Mucosa of gallbladder (tissue), 1 donor: ENCODE measurements at places on chromosomes 4 and X. TPM values are rescaled to one million over a fixed set of nuclear protein-coding genes. Genes with fewer than 3 reads are reported as not detected.

DNA sequence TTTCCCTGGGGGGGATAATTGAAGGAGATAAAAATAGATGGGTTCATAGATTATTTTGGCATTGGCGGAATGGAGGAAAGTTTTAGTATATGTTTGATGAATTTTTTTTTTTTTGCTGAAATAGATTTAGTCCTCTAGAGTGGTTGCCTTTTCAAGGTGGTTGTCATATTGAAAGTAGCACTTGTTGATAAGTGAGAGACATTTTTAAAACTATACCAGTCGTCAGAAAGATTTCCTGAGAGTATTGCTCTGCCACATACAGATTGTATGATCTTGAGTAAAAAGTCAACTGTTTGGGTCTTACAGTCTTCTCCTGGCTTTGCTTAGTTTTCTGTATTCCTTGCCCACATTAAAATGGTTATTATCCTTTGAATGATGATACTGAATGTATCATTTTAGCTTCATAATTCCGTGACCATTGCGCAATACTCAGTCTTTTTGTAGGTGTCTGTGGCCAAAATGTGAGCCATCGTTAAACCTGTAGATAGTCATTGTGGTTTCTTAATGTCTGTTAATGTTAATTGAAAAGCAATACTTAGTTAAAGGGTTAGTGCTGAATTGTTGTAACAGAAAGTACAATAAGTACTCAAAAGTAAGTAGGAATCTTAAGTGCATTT lies 7.1 kb downstream of the SMARCAD1 start:
- no peak for DNase-seq

Gene SLC9B1
- total RNA-seq = 0.81 TPM

Gene DCLK2
- total RNA-seq = 14.0 TPM

Gene UGT2A1
- total RNA-seq = not detected

GRCh38 chr4:14132301-14132700 lies 504.8 kb upstream of the BOD1L1 start:
- no peak for DNase-seq

Gene AFF2
- 36.0 TPM for total RNA-seq

Gene FLNA
- 2,367 TPM for total RNA-seq

- no peak for DNase-seq
Measured at GRCh38 chrX:47168495-47169073, 23.6 kb downstream of the RBM10 start.

GRCh38 chr4:183961795-183962194 lies 56.7 kb downstream of the STOX2 start:
- DNase-seq = no peak

DNA sequence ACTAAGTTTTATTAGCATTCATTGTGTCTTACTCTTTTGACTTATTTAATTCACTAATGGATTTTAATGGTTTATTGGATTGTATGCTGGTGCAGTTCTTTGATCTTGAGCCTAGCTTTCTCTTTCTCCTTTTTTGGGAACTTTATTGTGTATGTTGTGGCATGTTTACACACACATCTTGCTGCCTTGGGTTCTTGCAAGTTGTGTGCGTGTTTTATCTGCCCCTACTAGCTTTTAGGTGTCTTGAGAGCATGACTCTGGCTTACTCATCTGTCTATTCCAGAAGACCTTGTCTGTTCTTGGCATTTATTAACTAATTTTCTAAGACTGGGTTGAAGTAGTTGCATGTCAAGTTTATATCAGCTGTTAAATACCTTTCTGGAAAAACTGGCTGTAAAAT lies 2.7 kb downstream of the TMEM165 start:
- no peak for DNase-seq

Gene DCAF12L1
- 8.6 TPM for total RNA-seq

DNA sequence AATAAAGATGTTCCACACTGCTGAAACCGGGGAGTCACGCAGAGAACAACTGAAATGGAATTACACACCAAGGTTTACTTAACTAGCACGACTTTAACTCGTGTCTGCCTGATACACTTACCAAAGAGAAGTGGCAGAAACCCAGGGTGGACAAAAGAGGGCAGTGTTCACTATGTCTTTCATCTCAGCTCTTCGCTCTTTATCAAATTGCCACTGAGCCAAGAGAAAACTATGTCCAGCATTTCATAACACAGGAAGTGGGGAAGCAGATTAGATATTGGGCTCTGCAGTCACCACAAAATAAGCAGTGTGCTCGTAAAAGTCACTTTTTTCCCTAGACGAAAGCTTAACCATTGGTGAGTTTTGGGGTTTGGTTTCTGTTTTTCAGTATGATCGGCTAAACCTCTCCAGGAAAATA lies 155.7 kb downstream of the CHIC2 start:
- peak; percentile 48 for DNase-seq

Gene IL13RA1
- total RNA-seq = 42.2 TPM

DNA sequence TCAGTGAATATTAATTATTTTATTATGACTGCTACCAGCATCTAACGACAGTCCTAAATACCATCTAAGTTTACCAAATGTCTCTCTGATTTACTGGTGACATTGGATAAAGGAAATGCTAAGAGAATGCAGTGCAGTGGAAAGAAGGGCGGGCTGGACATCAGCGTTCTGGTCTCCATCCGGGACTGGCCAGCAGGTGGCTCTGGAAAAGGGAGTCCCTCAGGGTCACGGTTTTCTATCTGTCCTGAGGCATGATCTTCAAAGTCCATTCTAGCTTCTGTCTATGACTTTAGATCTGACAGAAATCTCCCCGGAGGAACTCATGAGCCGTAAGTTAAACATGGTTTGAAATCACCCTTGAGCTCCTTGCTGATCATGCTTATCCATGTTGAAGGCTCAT lies 3.3 kb downstream of the TRIM2 start:
- DNase-seq = peak; percentile 47

GRCh38 chr4:78870056-78870455 lies 69.2 kb downstream of the PAQR3 start:
- DNase-seq = no peak

Gene ZNF518B
- 23.7 TPM for total RNA-seq

Gene TLR8
- 1.4 TPM for total RNA-seq

GRCh38 chrX:6131287-6131686 lies 97.4 kb downstream of the NLGN4X start:
- no peak for DNase-seq

Gene NCAPG
- total RNA-seq = 1.4 TPM

- no peak for DNase-seq
Measured at GRCh38 chr4:7799306-7799705, 140.4 kb downstream of the AFAP1 start.

Gene EREG
- 5.7 TPM for total RNA-seq

DNA sequence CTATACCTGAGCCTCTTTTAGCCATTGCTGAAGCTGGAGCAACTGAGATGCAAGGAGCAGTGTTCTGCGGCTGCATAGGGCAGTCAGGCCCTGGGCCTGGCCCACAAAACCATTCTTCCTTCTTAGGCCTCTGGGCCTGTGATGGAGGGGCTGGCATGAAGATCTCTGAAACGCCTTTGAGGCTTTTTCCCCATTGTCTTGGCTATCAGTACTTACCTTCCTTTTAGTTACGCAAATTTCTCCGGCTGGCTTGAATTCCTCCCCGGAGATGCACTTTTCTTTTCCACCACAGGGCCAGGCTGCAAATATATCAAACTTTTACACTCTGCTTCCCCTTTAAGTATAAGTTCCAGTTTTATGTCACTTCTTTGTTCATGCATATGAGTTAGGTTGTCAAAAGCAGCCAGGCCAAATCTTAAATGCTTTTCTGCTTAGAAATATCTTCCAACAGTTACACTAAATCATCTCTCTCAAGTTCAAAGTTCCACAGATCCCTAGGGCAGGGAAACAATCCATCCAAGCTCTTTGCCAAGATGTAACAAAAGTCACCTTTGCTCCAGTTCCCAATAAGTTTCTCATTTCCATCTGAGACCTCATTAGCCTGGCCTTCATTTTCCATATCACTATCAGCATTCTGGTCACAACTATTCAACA lies 194.4 kb upstream of the PCDH7 start:
- DNase-seq = no peak

Gene FAT4
- 16.7 TPM for total RNA-seq

DNA sequence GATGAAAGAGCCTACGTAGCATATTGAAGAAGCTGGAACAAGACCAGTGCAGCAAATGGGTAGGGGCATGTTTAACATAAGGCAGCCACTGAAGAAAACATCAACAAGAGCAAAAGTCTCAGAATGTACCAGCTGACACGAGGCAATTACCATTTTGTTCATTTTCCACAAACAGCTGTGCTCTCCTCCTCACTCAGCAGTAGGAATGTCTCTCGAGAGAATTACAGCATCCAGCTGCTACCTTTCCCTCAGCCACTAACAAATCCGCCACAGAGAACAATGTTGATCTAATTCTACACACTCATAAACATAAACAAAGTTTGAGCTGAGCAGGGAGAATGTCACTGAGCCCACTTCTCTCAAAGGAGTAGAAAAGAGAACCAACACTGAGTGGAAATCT lies 68.0 kb downstream of the OPHN1 start:
- DNase-seq = no peak

GRCh38 chr4:146236216-146236615 lies 21.9 kb downstream of the REELD1 start:
- no peak for DNase-seq

GRCh38 chrX:150298841-150299551 lies 64.1 kb upstream of the MAMLD1 start:
- no peak for DNase-seq
